ENCODE measurements at places on chromosomes 7 and 10. TPM values are rescaled to one million over a fixed set of nuclear protein-coding genes. Genes with fewer than 3 reads are reported as not detected.

DNA sequence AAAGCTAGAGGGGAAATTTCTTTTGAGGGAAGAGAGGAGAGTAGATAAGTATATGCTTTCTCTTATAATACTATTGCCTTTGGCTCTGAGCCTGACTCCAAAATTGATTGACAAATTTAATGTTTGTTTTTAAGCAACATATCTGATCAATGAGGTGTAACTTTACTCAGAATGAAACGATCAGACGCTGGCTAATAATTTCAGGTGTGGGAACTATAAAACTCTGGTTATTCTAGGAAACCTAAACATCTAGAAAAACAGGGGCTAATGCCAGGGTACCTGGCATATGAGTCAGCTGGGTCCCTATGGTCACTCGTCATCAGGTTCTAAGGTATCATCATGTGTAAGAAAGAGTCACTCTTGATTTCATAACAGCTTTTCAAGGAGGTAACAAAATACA is 139.7 kb downstream of the ATE1 start:
- DNase-seq, result no peak
- H3K36me3 ChIP-seq, result no peaks in the 10 kb centered on the region
- no peak overlapping the region for H3K4me3 ChIP-seq
- H3K27ac ChIP-seq, result no peak overlapping the region
- no peaks in the 10 kb centered on the region for H3K27me3 ChIP-seq

The LIPJ gene
- 0.55 TPM for polyA plus RNA-seq

GRCh38 chr10:114917927-114918672 is 19.9 kb upstream of the TRUB1 start:
- H3K27me3 ChIP-seq, result no peaks in the 10 kb centered on the region
- no peaks in the 10 kb centered on the region for H3K4me1 ChIP-seq
- no peaks in the 10 kb centered on the region for H3K36me3 ChIP-seq
- no peak for DNase-seq
- H3K27ac ChIP-seq, result no peak overlapping the region
- no peak overlapping the region for H3K4me3 ChIP-seq

DNA sequence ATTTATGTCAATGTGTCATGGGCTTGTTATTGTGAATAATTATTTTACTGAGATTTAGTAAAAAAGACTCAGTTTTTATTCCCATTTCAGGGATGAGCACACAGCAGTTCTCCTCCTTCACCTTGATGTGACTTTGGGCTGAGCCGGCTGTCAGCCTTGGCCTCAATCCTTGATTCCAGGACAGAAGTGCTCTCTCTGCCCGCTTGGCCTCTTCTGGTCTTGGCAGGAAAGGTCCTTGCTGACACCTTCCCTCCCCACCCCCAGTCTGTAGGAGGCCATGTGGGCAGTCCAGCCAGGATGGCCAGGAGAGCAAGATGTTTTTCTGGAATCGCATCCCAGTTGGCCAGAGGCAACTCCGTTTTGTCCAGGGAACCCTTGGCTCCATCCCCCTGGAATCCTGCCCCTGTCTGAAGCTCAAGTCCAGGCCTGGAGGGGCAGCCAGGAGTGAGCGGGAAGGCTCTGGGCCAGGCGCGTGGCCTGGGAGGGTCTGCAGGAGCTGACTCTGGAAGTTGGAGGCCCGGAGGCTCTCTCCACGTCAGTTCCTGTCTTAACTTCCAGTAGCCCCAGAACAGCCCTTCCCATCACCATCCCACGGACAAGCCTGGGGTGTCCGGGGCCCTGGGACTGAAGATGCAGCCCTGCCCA is 100.9 kb downstream of the PDGFA start:
- no peaks in the 10 kb centered on the region for H3K27me3 ChIP-seq
- DNase-seq, result no peak
- H3K4me1 ChIP-seq, result no peaks in the 10 kb centered on the region
- no peak overlapping the region for H3K4me3 ChIP-seq
- no peaks in the 10 kb centered on the region for H3K36me3 ChIP-seq

DNA sequence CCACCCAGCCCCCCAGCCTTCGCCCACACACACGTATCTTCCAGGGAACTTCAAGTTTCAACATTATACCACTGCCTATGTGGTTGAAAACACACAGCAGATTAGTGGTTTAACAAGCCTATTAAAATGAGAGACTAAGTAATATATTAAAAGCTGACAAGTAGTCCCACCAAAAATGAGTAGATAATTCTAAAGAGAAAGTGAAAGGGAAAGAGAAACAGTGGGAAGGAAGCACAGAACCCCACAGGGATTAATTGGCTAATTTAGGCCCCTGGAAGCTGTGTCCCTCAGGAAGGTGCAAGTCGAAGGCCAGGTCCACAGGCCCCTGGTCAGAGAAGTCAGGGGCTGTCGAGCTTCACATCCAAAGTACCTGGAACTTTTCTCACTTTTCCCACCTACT is 210.5 kb upstream of the YAE1 start:
- no peaks in the 10 kb centered on the region for H3K27me3 ChIP-seq
- no peak for DNase-seq
- no peak overlapping the region for H3K27ac ChIP-seq
- no peak overlapping the region for H3K4me3 ChIP-seq
- no peaks in the 10 kb centered on the region for H3K36me3 ChIP-seq

The PNLIPRP1 gene
- 0.18 TPM for polyA plus RNA-seq

The NEBL gene
- polyA plus RNA-seq, result 2.9 TPM

The ASZ1 gene
- polyA plus RNA-seq, result not detected

The RBM48 gene
- polyA plus RNA-seq, result 6.9 TPM

Measured in stomach (tissue), 19 donors.